ENCODE measurements at places on chromosomes 12 and 14.

DNA sequence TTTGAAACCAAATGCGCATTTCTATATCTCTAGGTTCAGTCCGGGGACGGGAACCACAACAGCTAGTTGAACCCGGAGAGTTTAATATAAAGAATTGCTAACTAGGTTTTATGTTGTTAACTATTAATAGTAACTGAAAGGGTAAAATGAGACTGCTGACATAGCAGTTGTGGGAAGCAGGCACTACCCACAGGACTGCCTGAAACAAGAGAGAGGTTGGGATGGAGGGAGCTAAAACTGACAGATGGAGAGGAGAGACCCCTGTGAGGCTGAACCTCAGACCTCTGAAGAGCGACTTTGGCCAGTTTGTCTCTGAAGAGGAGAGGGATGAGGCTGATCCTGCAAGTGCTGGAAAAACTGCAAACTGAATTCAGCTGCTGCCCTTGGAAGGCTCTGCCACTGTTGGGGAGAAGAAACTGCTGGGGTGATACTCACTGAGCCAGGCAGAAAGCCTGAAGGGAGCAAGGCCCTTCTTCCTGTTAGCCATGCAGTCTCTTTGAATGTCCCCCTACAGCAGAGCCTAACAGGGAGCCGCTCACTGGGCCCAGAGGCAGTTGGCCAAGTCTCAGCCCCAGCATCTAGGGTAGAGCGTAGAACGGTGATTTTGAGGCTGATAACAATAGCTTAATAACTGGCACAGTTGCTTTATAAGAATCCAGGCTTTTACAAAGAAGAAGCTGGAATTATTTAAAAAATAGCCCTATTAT is 172.2 kb downstream of the NPAS3 start:
- DNase-seq: no peak

DNA sequence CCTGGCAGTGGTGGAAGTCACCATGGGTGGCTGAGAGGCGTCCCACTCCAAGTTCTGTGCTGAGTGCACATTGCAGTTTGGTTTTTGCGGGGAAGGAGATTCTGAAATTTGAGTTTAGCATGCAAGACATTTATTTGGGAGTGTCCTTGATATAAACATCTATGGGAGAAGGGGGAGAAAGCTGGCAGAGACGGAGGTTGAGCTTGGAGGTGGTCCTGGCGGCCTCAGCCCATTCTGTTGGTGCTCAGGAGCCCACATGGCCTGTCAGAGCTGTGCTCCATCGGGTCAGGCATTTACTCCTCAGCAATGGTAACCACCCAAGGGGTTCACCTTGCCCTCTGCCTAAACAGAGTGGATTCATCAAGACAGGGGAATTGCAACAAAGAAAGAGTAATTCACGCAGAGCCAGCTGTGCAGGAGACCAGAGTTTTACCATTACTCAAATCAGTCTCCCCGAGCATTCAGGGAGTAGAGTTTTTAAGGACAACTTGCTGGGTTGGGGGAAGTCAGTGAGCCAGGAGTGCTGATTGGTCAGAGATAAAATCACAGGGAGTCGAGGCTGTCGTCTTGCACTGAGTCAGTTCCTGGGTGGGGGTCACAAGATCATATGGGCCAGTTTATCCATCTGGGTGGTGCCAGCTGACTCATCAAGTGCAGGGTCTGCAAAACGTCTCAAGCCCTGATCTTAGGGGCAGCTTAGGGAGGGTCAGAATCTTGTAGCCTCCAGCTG is 323.3 kb upstream of the TMEM132C start:
- DNase-seq: no peak

DNA sequence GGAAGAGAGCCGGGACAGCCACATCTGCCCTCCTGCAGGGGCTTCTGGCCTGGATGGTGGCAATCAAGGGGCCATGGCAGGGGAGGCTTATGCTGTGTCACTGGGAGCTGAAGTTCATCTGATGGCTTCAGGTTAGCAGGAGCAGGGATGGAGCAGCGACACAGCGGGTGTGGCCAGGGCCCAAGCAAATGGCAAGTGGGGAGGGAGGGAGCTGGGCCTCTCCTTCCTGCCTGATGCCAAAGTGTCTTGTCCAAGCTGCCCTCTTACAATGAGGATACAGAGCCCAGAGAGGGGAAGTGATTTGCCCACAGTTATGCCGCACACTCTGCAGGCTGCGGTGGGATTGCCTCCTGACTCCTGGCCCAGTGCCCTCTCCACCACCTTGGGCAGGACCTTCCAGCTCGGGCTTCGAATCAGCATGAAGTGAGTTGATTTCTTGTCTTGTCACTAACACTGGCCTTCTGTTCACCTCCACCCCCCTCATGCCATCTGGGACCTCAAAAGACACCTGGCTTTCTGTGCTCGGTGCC is 51.3 kb downstream of the IQSEC3 start:
- DNase-seq: no peak

- no peak for DNase-seq
Observed at GRCh38 chr14:70821584-70822529, 12.5 kb upstream of the MAP3K9 start.
